ENCODE measurements at places on chromosomes 5 and 9. TPM values are rescaled to one million over a fixed set of nuclear protein-coding genes. Genes with fewer than 3 reads are reported as not detected.

Gene PDLIM7
- 591 TPM for total RNA-seq

DNA sequence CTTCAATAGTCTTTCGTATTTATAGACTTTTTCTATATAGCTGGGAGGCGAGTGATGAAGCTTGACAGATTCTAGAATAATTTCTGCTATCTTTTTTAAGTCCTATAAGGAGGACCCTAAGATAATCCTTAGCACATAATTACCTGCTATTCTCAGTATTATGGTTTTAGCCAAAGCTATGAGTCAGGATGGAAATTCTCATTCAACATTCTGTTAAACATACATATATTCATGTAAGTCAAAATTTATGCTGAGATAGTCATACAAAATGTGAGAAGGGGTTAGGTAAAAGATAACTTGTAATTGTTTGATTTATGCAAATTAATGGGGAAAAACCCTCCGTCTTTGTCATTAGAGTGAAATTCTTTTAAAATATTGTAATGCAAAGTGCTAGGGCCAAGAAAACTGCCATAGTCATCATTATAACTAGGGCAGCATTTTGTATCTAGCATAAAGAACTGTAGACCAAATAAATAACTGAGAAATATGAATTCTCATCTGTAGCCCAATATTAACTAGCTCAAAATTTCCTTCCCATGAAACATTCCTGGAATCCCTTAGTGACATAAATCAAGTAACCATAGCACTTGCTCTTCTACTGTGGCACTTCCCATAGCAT is 118.5 kb downstream of the MRPS30 start:
- no peak overlapping the region for H3K4me3 ChIP-seq
- no peaks in the 10 kb centered on the region for H3K36me3 ChIP-seq
- H3K27ac ChIP-seq, result peak overlapping the region; percentile 4
- no peaks in the 10 kb centered on the region for H3K4me1 ChIP-seq
- no peaks in the 10 kb centered on the region for H3K27me3 ChIP-seq

DNA sequence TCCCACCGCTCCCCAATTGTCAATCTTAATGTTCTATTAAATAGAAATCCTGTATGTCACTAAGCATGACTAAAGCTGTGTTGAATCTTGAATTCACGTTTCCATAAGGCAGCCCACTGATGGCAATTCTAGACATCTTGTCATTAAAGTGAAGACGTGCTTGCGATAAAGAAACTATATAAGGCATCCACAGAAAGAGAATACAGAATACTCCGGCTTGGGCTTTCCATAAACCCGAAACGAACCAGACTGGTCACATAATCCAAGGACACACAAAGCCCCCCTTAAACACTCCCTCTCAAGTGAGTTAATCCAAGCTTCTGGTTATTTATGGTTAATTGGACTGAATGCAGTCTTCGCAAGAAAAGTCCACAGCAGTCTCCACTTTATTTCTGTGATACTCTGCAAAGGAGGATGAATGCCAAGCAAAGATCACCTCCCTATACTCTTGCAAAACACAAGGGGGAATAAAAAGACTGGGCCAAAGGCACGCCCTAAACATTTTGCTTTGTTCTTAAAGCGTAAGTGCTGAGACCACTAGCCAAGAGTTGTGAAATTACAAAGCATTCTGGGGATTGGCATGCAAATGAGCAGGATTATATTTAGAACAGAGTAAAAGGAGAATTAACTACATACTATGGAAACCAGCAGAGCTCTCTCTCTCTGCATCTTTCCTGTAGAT is 54.7 kb downstream of the DPYSL3 start:
- peak overlapping the region; percentile 84 for H3K27ac ChIP-seq
- no peaks in the 10 kb centered on the region for H3K27me3 ChIP-seq
- peaks cover 29% of the 10 kb centered on the region for H3K4me1 ChIP-seq
- H3K4me3 ChIP-seq, result peak overlapping the region; percentile 74

- peaks cover 9% of the 10 kb centered on the region for H3K36me3 ChIP-seq
- H3K4me3 ChIP-seq, result no peak overlapping the region
- H3K4me1 ChIP-seq, result no peaks in the 10 kb centered on the region
- no peak overlapping the region for H3K27ac ChIP-seq
Observed at GRCh38 chr9:37511016-37512010, 25.6 kb downstream of the POLR1E start.

Gene SPINK4
- not detected for total RNA-seq

Gene PPP3R2
- total RNA-seq, result not detected

DNA sequence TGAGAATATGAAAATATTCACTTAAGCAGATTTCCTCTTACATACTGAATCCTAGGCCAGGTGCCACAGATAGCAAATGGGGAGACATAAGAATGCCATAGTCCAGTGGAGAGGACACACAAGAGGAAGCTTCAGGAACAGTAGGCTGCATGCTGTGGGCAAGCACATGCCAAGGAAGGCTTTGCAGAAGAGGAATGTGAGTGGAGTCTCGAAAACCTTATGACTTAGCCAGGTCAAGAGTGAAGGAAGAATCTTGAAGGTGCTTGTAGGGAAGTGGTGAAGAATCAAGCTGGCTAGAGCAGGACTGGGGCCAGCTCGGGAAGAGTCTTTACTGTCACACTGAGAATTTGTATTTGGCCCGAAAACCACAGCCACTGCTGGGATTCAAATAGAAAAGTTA is 20.4 kb downstream of the RPS23 start:
- DNase-seq, result no peak
- no peak overlapping the region for H3K4me3 ChIP-seq
- no peak overlapping the region for H3K27ac ChIP-seq
- H3K36me3 ChIP-seq, result no peaks in the 10 kb centered on the region
- no peaks in the 10 kb centered on the region for H3K4me1 ChIP-seq

GRCh38 chr9:79809931-79810330 is 238.2 kb downstream of the TLE4 start:
- H3K27ac ChIP-seq, result no peak overlapping the region
- H3K4me3 ChIP-seq, result no peak overlapping the region
- no peaks in the 10 kb centered on the region for H3K36me3 ChIP-seq
- DNase-seq, result peak; percentile 95

DNA sequence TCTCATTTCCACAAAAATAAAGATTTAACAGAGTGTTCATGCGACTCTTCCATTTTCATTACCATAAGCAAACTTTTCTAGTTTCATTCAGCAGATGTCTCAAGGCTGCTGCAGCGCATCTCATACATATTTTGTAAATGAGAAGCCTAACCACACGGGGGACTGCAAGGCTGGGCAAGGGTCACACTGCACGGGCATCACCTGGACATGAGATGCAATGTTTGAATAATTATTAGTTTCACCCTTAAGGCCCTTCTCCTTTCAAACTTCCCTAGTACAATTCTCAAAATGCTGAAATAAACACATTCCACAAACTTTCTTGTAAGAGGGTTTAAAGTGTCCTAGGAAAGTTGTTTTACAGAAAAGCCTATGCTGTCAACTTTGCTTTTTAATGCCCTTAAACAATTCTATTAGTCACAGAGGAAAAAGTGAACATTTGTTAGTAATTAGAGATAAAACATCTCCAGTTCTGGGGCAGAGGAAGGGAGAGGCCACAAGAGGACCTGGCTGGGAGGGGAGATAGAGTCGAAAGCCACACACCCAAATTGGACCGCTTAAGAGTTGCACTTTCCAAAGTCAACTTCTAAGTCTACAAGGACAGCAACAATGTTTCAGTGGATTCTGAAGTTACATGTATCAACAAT is 1.3 kb downstream of the DENND1A start:
- H3K4me1 ChIP-seq, result peaks cover 13% of the 10 kb centered on the region
- H3K27ac ChIP-seq, result no peak overlapping the region
- no peaks in the 10 kb centered on the region for H3K27me3 ChIP-seq
- no peaks in the 10 kb centered on the region for H3K36me3 ChIP-seq
- peak overlapping the region; percentile 75 for H3K4me3 ChIP-seq
- peak; percentile 25 for DNase-seq

Data from astrocyte (in vitro differentiated cells and primary cell).